ENCODE measurements at places on chromosomes 1 and 21.

- no peak for DNase-seq
These were observed 8.9 kb downstream of the COL16A1 start for GRCh38 chr1:31694964-31695313.

DNA sequence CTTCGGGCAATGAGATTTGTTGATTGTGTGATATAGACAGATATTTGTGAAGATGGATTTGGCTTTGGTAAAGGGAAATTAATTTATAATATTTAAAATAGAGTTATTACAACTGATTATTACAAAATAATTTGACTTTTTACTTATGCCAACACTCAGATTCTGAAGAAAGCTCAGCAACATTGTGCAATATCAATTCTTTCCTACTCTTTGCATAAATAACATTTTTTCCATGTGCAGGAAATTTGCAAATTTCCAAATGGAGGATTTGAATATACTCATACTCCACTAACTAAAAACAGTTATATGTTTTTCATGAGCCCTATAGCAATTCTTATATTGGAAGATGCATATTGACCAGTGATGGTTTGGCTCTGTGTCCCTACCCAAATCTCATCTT, 676.4 kb upstream of the ADAMTS5 start:
- no peak for DNase-seq

DNA sequence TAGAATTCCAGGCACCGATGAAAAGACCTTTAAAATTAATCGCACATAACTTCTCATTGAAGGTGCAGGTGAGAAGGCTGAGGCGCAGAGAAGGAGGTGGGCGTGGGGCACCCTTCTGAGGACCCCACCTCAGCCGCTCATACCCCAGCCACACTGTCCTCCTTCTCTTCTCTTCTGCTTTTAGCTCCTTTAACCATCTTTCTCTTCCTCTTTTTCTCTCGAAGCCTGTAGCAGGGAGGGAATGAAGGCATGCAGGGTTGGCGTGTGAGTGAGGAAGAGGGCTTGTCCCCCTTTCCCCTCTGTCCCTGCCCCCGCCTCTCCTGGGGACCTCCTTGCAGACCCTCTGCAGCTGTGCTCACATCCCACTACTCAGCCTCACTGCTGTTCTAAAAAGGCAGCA, 57.8 kb upstream of the CACNA1E start:
- DNase-seq, result no peak

- no peak for DNase-seq
These were observed 99.4 kb downstream of the TSEN15 start for GRCh38 chr1:184150776-184151531.

DNA sequence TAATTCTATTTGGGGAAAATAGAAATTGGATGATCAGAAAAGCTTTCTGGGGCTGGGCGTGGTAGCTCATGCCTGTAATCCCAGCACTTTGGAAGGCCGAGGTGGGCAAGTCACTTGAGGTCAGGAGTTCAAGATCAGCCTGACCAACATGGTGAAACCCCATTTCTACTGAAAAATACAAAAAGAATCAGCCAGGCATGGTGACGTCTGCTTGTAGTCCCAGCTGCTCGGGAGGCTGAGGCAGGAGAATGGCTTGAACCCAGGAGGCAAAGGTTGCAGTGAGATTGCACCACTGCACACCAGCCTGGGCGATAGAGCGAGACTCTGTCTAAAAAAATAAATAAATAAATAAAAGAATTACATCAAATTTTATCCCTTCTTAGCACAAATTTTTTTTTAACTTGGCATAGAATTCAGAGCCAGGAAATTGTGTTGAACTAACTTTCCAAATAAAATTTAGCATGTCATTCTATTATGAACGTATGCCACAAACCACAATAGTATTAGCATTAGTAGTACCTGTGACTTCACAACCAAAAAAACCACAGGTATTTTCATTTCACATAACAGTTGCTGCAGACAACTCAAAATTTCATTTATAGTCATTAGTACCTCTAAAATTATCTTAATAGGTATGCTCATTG, 4.5 kb upstream of the ANKRD13C start:
- no peak for DNase-seq

DNA sequence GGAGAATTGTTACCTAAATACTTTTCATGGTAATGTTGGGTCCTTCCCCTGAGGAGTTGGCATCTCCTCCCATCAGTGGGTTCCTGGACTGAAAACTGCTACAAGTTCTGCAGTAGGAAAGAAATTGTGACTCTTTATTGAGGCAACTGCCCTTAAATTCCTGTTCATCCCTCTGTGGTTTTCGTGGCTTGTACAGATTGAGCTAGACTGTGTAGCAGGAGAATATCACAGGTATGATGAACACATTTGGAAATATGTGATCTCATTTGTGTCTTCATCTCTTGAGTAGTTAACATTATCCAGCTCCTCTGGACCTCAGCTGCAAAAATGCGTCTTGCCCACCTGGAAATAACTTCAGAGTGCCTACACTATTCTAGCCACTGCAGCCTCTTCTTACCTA, 390.6 kb downstream of the PTPRC start:
- DNase-seq, result no peak

Data from NCI-H1417 (cell line).